ENCODE measurements at places on chromosomes 4 and X. TPM values are rescaled to one million over a fixed set of nuclear protein-coding genes. Genes with fewer than 3 reads are reported as not detected.

Gene FREM3
- total RNA-seq: not detected

Gene INTU
- 2.0 TPM for total RNA-seq

Gene ATP2B3
- total RNA-seq: not detected

Gene ATOH1
- total RNA-seq: not detected

Gene PCDH18
- not detected for total RNA-seq

Gene ZAR1
- not detected for total RNA-seq

Gene HHIP
- total RNA-seq: 0.78 TPM

Gene SNCA
- total RNA-seq: 0.74 TPM

Gene APBB2
- 7.8 TPM for total RNA-seq

Measured in A549 treated with ZK216348 at 1 μM for 4 hours (cell line).